ENCODE measurements at places on chromosomes 1 and 21.

DNA sequence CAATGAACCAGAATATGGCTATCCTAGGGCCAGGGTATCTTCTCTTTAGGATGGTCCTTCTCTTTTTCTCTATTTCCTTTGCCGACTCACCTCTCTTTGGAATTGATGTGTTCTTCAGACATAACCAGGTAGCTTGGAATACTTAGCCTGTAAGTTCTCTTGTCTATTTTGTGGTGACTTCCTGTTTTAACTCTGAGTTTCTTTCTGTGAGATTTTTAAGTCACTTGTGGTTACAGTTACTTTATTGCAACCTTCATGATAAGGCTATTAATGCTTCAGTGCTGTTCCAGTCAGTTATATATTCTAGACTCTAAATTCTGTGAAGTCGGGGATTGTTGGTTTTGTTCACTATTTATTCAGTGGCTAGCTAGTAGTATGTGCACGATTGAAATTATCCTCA lies 46.2 kb downstream of the DISP1 start:
- DNase-seq: no peak

DNA sequence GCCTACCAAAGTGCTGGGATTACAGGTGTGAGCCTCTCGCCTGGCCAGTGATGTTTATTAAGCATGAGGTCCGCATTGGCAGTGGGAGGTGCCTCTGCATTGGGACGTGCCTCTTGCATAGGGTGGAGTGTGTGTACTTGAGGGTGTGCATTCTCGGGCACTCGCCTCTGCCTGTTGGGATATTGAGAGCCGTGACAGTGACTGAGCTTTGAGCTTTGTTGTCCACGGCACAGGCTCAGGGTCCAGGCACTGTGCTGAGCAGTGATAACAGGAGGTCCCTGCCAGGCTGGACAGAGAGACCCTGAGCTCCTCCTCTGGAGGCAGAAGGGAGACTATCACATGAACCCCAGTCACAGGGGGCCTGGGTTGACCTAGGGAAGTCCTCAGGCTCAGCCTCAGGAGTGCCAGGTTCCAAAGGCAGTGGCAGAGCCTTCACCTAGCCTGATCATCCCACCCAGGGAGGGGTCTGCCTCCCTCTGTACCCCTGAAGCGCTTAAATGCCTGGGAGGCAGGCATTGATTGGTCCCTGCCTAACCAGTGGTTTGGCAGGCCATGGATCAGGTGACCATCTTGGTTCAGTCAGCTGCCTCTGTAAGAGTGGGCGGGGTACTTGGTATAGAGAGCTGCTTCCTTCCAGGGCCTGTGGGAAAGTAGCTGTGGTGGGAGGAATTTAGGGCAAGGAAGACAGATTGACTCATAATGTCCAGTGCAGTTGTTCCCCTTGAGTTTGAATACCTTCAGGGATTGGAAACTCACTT lies 213.8 kb upstream of the TMEM51 start:
- DNase-seq: peak; percentile 90

- no peak for DNase-seq
Measured at GRCh38 chr1:48887796-48888195, 111.1 kb upstream of the BEND5 start.

GRCh38 chr1:213586587-213586972 lies 401.2 kb upstream of the PROX1 start:
- DNase-seq: no peak

DNA sequence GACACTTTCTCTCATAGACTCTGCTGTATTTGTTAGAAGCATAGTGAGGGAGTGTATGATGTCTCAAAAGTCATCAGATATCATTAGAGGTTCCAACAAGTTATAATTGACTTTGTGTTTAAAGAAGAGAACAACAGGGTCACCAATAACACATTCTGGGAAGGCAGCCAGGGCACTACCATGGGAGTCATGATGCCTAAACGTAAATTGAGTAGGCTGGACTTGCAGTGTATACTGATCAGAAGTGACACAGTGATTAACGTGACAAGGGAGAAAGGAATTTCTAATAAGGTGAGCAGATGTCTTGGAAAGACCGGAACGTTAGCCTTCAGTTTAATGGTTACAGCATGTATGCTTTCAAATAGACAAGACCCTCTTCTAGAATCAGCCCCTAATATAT lies 973.2 kb downstream of the NCAM2 start:
- DNase-seq: peak; percentile 5

All from LHCN-M2 (cell line).